ENCODE measurements at places on chromosomes 6 and 20.

- DNase-seq = no peak
Measured at GRCh38 chr20:36070451-36070850, 84.1 kb upstream of the EPB41L1 start.

GRCh38 chr20:10042086-10042485 is 7.3 kb downstream of the ANKEF1 start:
- DNase-seq = no peak

- DNase-seq = no peak
Measured at GRCh38 chr20:38497246-38497935, 24.7 kb downstream of the RALGAPB start.

DNA sequence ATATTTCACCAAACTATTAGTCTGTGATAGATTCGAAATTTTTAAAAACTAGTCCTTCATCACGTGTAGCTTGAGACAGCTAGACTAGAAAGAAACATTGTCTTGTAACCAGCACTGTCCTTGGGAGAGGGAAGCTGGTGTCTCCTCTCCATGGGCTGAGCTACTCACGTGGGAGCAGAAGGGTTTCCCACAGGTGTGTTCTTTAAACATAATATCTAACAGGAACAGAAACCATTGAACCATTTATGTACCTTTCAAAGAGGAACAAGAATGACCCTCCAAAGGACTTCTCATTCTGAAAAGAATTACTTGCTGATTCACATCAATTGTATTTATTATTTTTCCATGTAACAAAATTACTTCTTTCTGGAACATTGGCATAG is 72.4 kb upstream of the SYNJ2 start:
- DNase-seq = no peak

DNA sequence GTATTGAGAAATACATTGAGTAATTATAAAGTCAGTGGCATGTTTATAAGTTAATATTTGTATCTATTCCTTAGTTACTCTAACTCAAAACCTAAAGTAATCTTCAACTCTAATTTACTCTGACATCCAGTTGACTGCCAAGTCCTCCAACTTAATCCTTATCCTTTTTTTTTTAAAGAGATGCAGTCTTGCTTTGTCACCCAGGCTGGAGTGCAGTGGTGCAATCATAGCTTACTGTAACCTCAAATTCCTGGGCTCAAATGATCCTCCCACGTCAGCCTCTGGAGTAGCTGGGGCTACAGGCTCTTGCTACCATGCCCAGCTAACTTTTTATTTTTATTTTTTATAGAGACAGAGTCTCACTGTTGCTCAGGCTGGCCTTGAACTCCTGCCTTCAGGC is 24.4 kb downstream of the PTPN1 start:
- DNase-seq = no peak

DNA sequence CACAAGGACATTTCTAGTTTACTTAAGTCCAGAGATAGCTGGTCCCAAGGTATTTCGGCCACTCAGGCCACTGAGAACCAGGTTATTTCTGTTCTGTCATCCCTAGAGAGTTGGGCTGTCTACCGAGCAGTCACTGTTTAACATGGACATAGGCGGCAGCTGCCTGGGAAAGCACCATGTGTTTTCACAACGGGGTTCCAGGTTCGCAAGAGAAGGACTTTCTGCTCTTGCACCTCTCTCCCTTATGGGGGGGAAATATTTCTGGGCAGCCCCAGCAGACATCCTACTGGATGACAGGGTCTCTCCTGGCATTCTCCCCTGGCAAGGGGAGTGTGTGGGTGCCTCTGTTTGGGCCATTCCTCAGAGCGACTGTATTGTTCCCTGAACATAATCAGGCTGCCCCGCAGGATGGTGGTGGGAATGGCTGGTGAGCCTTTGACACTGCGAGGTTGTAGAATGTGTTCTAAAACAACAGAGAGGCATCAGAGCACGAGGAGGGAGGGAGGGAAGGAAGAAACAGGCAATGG is 64.4 kb upstream of the DUSP22 start:
- DNase-seq = no peak

DNA sequence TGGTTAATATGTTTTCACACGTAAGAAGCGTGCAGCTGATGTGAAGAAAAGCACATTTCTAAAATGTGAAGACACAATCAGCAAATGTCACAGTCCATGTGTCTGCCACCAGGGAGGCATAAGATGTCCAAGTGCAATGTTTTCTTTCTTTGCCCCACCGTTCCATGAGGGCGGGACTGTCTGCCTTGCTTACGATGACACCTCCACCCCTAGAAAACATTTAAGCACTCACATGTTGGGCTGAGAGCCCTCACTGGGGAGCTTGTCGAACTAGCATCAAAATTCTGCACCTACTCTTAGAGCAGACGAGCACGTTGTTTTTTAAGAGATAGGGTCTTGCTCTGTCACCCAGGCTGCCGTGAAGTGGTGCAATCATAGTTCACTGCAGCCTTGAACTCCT is 57.6 kb downstream of the PSMG4 start:
- DNase-seq = no peak

GRCh38 chr6:119267126-119267905 is 82.2 kb downstream of the MAN1A1 start:
- no peak for DNase-seq

- DNase-seq = no peak
Measured at GRCh38 chr6:7445885-7446461, 56.4 kb downstream of the RIOK1 start.

DNA sequence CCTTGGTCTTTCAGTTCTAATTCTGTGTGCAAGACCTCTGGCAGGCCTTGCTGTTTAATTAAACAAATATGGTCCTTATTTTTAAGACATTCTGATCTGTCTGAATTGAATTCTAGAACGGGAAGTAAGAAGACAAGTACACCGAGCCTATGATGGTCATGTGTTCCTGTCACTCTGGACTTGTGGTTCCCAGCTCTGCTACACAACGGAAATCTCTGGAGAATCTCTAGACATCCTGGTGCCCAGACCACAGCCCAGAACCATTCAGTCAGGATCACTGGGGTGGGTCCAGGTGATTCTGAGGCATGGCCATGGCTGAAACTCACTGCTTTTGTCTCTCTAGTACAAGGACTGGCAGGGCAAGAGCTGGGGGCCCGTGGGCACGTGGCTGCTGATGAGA is 15.9 kb upstream of the KCNK16 start:
- no peak for DNase-seq

DNA sequence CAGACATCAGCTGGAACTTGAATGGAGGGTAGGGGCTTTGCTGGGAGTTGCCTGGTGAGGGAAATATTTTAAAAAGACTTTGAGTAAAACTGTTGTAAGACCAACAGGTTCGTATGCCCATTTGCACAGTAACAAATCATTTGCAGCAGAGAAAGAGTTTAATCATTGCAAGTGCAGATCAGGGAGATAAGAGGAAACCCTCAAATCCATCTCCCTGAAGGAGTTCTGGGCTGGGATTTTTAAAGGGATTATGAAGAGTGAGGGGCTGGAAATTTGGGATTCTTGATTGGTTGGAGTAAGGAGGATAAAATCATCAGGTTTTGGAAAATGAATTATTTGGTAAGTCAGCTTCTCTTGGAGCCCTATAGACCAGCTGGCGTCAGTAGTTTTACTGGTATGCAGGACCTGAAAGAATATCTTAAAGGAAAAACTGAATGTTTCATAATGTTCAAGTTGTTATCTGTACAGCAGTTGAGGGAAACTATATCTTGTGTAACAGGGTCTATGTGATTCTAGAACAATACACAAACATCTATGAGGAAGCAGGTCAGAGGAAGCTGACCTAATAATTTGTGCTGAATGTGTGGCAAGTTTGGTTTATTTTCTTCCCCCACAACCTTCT is 295.5 kb downstream of the PLCB1 start:
- no peak for DNase-seq

Data from LoVo (cell line).